ENCODE measurements at places on chromosomes 5 and 9. TPM values are rescaled to one million over a fixed set of nuclear protein-coding genes. Genes with fewer than 3 reads are reported as not detected.

The STPG3 gene
- not detected for polyA plus RNA-seq

The ZNF454 gene
- 0.07 TPM for polyA plus RNA-seq

DNA sequence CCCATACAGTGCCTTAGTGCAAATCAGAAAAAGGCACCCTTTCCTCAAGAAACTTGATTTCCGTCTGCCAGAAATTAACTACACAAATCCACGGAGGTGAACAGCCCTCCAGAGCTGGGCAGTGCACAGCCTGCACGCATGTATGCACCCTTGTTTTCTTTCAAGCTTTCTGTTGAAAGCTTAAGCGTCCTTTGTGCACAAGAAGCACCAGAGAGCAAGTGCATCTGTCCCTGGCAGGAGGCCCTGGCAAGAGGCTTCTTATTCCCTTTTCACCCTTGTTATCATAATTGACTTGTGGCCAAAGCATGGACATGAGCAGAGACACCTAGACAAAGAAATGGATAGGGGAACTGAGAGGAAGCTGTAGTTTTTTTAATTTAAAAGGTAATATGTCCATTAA is 47.4 kb upstream of the ATG10 start:
- no peak for DNase-seq
- no peaks in the 10 kb centered on the region for H3K4me1 ChIP-seq
- no peak overlapping the region for H3K27ac ChIP-seq
- peaks cover 10% of the 10 kb centered on the region for H3K27me3 ChIP-seq

The GLRA1 gene
- not detected for polyA plus RNA-seq

The CCNO gene
- 0.14 TPM for polyA plus RNA-seq

GRCh38 chr5:144144956-144145751 is 25.3 kb downstream of the YIPF5 start:
- H3K4me1 ChIP-seq = peaks cover 7% of the 10 kb centered on the region
- H3K36me3 ChIP-seq = no peaks in the 10 kb centered on the region
- no peak overlapping the region for H3K4me3 ChIP-seq
- no peak for DNase-seq

- peaks cover 7% of the 10 kb centered on the region for H3K36me3 ChIP-seq
These were observed 213.9 kb downstream of the PBX3 start for GRCh38 chr9:125961072-125961471.

DNA sequence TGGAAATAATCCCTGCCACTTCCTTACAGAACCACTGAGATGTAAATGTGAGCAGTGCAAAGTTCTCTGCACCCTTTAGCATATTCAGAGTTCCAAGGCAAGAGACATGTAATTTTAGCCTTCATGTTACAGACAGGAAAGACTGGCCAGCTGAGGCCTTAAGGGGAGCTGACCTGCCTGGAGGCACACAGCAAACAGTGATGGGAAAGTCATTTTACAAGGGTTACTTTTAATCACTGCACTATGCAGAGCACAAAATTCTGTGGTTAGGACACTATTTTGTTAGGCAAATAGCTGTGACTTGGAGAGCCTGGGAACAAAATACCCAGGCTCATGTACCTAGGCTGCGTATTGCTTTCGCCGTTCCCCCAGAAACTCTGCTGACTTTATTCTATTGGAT is 30.2 kb upstream of the TNIP1 start:
- DNase-seq = no peak
- no peaks in the 10 kb centered on the region for H3K27me3 ChIP-seq
- H3K27ac ChIP-seq = no peak overlapping the region
- H3K4me3 ChIP-seq = no peak overlapping the region
- peaks cover 63% of the 10 kb centered on the region for H3K36me3 ChIP-seq

The SPATA9 gene
- polyA plus RNA-seq = 0.66 TPM

The FBP2 gene
- polyA plus RNA-seq = not detected

DNA sequence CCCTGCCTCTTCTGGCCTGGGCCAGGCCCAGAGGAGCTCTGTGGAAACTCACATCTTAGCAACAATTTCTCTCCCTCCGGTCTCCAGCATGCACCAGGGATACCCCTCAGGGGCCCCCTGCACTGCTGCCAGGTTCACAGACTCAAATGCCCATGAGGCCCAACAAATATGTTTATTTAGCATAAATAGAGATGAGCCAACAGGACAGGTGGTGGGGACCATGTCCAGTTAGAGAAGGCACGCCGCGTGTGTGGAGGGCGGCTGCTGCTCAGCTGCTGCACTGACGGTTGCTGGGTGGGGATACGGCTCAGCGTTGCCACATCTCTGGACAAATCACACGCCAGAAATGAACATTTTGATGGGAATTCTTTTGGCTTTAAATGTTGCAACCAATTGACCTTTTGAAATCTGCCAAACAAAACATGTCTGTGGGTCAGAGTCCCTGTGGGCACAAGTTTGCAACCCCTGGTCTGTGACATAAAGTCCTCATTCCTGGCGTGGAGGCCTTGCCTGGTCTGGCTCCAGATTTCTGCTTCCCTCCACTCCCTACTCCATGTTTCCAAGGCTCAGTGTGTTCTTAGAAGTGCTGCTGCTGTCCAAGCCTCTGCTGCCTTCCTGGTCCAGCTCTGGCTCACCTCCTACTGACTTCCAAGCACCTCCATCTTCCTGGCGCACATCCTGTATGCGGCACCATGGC is 88.9 kb downstream of the AMBP start:
- peaks cover 27% of the 10 kb centered on the region for H3K36me3 ChIP-seq
- no peak overlapping the region for H3K4me3 ChIP-seq
- no peak overlapping the region for H3K27ac ChIP-seq
- no peaks in the 10 kb centered on the region for H3K27me3 ChIP-seq

The ROR2 gene
- polyA plus RNA-seq = 3.5 TPM

GRCh38 chr9:33794560-33794959 is 801 bp upstream of the PRSS3 start:
- peaks cover 22% of the 10 kb centered on the region for H3K27me3 ChIP-seq
- DNase-seq = no peak
- no peak overlapping the region for H3K4me3 ChIP-seq
- no peaks in the 10 kb centered on the region for H3K36me3 ChIP-seq
- no peak overlapping the region for H3K27ac ChIP-seq
